ENCODE measurements at places on chromosomes 12 and 14.

DNA sequence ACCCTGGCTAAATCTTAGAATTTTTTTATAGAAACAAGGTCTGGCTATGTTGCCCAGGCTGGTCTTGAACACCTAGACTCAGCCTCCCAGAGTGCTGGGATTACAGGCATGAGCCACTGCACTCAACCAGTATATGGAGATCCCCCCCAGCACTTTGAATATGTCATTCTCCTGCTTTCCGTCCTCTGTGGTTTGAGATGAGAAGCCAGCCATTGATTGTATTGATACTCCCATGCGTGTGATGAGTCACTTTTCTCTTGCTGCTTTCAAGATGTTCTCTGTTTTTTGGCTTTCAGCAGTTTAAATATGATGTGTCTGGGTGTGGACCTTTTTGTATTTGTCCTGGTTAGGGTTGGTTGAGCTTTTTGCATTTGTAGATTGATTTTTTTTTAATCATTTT lies 75.2 kb upstream of the DNM1L start:
- no peak for DNase-seq

DNA sequence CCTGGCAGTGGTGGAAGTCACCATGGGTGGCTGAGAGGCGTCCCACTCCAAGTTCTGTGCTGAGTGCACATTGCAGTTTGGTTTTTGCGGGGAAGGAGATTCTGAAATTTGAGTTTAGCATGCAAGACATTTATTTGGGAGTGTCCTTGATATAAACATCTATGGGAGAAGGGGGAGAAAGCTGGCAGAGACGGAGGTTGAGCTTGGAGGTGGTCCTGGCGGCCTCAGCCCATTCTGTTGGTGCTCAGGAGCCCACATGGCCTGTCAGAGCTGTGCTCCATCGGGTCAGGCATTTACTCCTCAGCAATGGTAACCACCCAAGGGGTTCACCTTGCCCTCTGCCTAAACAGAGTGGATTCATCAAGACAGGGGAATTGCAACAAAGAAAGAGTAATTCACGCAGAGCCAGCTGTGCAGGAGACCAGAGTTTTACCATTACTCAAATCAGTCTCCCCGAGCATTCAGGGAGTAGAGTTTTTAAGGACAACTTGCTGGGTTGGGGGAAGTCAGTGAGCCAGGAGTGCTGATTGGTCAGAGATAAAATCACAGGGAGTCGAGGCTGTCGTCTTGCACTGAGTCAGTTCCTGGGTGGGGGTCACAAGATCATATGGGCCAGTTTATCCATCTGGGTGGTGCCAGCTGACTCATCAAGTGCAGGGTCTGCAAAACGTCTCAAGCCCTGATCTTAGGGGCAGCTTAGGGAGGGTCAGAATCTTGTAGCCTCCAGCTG lies 323.3 kb upstream of the TMEM132C start:
- no peak for DNase-seq

DNA sequence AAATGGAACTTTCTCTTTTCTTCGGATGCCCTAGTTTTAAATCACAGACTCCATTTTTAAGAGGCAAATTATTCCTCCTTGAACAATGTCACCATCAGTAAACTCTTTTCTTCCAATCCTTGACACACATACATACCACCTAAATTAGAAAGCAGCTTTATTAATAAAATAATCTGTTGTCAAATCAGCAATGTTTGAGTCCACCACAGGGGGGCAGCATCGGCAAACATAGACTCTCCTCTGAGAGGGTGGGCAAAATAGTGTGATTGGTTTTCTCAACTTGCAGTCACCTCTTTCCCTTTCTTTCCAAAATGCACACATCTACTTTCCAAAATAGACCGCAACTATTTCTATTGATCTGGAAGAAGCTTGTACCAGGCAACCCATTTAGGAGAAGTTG lies 438.4 kb upstream of the OR4E1 start:
- peak; percentile 14 for DNase-seq

- peak; percentile 22 for DNase-seq
Measured at GRCh38 chr12:119989361-119989730, 310 bp downstream of the BICDL1 start.

- DNase-seq, result no peak
Measured at GRCh38 chr14:54192610-54193009, 204.2 kb upstream of the CDKN3 start.

GRCh38 chr14:81132468-81132867 lies 88.3 kb downstream of the GTF2A1 start:
- no peak for DNase-seq
